ENCODE measurements at places on chromosomes 2 and 18.

DNA sequence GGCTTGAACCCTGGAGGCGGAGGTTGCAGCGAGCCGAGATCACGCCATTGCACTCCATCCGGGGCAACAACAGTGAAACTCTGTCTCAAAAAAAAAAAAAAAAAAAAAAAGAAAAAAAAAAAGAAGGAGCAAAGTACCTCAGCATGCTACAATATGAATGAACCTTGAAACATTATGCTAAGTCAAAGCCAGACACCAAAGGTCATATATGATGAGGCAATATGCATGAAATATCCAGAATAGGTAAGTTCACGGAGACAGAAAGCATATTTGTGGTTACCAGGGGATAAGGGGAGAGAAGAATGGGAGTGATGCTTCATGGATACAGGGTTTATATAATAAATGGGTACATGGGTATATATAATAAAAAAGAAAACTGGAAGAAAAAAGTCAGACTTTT is 93.3 kb downstream of the PRELID3A start:
- DNase-seq: no peak

DNA sequence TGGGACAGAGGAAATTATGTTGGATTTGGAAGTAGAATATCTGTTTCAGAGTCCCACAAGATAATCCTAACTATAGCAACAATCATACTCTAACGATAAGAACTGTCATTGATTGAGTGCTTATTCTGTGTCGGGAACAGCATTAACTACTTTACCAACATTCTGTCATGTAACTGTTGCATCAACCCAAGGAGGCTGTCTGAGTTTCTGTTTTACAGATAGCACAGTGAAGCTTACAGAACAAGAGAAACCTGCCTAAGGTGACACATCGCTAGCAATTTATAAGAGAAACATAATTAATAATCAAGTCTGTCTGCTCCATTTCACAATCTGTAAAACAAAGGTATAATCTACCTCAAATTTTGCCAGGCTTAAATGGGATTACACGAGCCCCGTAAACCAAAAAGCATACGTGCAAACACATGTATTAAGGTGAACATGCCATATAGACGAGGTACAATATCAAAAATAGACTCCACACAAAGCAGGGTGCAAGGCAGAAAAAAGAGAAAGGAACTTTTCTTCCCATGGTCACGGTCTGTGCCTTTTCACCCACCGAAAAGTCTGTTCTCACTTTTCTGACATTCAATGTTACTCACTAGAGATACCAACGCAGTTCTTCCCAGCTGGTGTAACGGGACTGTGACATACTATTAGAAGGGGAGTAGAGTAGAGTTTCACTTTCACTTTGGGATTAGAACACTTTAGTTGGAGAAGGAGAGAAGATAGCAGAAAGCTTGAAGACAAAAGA is 37.2 kb upstream of the SLC8A1 start:
- DNase-seq: no peak

DNA sequence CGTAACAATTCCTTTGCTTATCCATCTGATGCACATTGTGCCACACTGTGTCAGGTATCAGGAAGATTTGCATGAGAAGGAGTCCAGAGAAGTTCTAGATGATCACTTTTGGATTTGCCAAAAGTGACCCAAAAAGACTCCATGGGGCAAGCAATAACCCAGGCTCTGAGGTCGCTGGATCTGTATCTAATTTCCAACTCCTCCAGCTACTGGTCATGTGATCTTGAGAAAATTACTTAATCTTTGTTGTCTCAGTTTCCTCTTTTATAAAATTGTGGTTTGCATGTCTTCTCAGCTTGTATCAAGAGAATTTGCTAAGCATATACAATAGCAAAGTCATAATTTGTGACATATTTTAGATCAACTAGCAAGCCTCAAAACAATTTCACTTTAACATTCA is 61.3 kb upstream of the ITGA4 start:
- no peak for DNase-seq

DNA sequence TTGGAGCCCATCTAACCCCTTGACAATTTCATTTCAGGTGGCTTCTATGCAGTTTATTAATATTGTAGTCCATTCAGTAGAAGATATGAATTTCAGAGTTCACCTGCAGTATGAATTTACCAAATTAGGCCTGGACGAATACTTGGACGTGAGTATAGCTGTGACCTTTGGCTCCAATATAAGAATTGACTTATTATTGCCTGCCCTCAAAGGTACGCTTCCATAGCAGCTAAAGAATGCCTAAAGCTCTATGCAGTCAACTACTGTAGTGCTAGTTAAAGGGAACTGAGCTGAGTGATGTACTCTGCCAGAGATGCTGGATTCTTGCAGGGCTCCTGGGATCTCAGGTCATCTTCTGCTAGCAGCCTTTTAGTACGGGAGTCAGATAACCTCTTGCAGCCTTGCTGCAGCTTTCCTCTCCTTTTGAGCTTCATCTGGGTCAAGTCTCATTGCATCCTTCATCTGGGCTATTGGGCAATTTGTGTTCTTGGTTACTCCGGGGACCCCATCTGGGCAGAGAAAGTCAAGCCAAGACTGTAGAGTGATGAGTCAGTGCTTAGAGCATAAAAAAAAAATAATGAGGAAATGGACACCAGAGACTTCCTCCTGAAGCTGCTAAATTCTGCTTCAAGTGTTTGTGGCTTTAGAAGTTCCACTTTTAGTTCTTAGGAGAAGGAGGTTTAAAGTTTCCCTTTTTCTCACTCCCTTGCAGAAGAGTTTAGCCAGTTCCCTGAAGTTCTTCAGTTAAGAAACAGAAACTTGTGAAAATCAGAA is 105.6 kb downstream of the PRPF40A start:
- no peak for DNase-seq

GRCh38 chr2:69152847-69153583 is 140.0 kb downstream of the ANTXR1 start:
- DNase-seq: no peak

DNA sequence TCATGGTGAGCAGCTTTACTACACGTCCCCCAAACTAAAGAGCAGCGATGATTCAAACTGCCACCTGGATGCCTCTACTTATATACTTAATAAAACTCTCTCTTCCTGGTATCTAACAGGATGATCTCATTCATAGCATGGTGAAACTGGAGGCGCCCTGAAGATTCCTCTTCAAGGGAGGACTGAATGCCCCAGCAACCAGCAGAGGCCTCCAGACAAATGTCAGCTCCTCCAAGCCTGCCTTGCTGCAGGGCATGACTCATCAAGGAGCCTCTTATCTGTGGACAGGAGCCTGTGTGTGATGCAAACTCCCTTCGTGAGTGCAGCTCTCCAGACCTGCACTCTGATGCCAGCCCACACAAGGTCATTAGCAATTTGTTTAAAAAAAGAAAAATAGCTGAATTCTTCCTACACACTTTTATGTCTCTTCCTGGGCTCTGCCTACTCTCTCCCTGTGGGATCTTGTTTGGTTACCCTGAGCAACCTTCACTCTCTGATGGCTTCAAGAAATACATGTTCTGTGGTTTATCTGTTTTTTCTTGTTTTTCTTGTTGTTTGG is 30.2 kb downstream of the LONRF2 start:
- no peak for DNase-seq

- DNase-seq: no peak
These were observed 321.4 kb downstream of the ALK start for GRCh38 chr2:29599946-29600345.

DNA sequence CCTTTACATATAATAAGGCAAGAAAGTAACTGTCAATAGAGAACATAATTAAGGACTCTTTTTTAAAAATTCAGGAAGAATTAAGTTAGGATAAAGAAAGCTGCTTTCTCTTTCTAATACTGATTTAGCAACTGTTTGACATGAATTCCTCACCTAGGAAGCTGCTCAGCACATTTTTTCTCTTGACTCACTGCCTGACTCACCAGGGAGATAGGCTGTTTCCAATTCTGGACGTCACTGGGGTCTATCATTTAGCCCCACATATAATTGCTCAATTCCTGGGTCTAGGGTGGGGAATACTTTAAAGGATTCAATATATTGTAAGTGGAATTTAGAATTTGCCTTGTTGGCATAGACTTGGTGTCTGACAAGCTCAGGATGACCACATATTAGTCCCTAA is 50.8 kb upstream of the UGP2 start:
- DNase-seq: no peak

DNA sequence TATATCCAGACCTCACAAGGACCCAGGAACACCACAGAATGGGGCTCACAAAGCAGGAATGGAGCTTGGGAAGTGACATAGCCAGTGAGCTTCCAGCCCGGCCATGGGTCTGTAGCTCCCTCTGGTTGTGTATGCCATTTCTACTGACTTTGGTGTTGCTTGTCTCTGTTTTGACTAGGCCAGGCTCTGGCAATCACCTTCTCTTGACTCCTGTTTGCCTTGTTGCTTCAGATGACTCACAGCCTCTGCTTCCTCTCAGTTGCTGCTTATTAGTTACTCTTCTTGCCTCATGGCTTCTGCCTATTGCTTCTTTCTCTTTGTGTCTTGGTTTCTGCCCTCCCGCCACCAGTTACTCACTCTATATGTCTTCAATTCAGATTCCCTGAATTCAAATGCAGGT is 15.8 kb upstream of the IER3IP1 start:
- DNase-seq: no peak

GRCh38 chr2:197215748-197216360 is 94.7 kb downstream of the ANKRD44 start:
- no peak for DNase-seq

DNA sequence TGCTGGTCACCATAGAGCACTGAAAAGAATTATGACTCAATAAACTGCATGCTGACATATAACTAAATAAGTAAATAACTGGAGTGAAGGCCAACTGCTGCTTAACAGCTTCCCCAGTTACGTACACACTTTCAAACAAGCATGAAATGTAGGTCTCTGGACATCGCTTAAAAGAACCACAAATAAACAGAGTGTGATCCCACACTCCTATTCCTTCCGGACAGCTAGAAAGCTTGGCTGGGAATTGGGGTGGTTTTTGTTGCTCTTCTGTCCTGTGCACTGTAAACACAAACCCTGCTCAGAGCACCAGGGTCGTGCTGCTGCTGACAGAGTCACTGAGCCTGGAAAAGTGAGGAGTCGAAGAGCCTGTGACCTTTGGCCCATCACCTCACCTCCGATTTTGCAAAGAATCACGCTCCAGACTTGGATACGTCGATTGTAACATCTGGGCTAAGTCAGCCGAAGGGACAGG is 162.7 kb upstream of the NT5C1B start:
- DNase-seq: no peak

- DNase-seq: no peak
These were observed 141.5 kb downstream of the COPS8 start for GRCh38 chr2:237227190-237227589.

DNA sequence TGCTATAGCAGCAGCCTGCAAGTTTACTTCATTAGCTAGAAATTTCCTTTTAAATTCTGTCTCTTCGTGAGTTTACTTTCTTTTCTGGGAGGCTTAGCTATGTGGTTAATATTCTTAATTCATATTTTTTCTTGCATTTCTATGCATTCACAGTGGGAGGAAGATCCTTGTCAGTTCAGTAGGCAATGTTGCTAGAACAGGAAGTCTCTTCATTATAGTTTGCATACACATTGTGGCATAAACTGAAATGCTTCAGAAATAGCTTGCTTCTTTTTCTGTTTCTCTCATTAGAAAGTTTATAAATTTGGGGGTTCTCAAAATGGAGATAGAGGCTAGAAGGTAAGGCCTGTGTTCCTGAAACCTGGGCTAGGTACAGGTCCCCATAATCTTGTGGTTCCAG is 8.1 kb upstream of the ARHGAP15 start:
- no peak for DNase-seq

DNA sequence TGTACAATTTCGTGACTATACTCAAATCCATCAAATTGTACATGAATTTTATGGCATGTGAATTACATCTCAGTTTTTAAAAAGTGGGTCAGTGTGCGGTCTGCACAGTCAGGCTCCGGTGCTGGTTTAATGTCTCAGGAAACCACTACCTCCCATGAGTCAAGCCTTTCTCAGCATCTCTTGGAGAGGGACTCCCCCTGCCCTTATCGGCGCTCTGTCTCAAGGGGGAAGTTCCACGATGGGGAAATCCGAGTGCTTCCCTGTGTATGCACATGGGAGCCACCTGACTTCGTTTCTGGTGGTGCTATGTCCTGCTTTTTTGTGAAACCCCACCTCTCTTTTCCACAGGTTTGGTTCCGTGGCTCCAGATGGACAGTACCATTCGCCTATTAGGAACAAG is 72.5 kb downstream of the ACOXL start:
- no peak for DNase-seq

DNA sequence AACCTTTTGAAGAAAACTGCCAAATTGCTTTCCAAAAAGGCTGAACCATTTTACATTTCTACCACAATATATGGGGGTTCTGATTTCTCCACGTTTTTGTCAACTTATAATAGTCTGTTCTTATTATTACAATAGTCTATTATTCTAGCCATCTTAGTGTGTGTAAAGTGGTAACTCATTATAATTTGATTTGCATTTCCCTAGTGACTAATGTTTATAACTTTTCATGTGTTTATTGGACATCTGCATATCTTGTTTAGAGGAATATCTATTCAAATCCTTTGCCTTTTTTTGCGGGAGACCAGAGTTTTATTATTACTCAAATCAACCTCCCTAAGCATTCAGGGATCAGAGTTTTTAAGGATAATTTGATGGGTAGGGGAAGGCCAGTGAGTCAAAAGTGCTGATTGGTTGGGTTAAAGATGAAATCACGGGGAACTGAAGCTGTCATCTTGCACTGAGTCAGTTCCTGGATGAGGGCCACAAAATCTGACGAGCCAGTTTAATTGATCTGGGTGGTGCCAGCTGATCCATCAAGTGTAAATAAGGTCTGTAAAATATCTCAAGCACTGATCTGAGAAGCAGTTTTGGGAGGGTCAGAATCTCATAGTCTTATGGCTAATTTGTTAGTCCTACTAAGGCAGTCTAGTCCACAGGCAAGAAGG is 303.4 kb upstream of the NCKAP5 start:
- no peak for DNase-seq

GRCh38 chr18:10487154-10487553 is 32.7 kb downstream of the APCDD1 start:
- DNase-seq: peak; percentile 83

DNA sequence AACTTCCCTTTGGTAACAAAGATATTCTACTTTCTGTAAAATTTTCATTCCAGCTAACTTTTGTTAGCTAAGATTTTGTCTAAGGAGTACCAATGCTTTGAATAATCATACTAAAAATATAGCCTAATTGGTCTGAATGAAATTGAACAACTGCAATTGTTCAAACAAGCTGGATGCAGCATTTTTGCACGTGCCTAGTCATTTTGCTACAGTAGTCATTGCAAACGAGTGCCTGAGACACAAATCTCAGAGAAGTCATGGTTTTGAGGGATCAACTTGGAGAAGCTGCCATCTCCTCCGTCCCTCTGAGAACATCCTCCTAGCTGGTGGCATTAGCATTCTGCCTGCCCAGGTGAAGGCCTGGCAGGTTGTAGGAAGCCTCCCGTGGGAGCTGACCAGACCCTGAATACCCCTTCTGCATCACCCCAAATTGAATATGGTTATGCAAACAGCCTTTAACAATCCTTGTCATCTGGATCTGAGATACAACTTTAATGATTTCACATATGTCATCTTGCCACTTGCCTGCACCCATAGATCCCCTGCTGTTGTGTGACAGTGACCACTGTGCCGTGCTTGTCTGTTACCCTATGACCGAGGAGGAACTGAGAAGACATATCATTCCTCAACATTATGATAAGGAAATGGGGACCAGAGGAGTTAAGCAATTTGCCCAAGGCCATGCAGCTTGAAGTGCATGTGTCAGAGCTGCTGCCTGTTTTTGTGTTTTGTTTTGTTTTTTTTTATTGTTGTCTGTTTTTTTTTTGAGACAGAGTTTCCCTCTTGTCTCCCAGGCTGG is 29.1 kb upstream of the MGAT4A start:
- no peak for DNase-seq
